ENCODE measurements at places on chromosomes 13 and 19. TPM values are rescaled to one million over a fixed set of nuclear protein-coding genes. Genes with fewer than 3 reads are reported as not detected.

DNA sequence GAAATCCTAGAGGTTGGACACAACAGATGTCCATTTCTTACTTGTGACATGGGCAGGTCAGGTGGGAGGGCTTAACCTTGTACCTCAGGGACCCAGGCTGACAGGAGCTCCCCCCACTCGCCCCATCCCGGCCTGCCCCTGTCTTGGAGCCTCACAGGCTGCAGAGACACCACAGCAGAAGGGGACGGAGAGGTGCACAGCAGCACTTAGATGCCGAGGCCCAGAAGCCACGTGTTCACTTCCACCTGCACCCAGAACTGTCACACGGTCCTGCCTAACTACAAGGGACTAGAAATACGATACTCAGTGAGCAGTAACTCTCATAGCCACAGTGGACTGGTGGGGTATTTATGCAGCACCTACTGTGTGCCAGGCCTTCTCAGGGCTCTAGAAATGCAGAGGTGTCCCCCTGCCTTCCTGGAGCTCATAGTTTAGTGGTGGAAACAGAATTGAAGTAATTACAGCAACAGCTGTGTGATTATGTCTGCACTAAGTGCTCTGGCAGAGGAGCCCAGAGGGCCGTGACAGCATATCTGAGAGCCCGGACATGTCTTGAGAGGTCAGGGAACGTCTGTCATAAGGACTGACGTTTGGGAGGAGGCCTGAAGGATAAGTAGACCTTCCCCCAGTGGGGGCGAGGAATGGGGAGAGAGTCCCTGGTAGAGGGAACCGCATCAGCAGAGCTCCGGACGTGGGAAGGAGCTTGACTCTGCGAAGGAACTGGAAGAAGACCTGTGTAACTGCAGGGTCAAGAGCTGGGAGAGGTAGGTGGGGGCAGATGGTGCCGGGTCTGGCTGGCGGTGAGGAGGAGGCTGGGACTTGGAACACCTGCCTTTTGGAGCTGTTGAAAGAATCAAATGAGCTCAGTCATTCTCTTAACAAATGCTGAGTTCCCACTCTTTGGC lies 130.0 kb downstream of the SIPA1L3 start:
- DNase-seq = no peak

DNA sequence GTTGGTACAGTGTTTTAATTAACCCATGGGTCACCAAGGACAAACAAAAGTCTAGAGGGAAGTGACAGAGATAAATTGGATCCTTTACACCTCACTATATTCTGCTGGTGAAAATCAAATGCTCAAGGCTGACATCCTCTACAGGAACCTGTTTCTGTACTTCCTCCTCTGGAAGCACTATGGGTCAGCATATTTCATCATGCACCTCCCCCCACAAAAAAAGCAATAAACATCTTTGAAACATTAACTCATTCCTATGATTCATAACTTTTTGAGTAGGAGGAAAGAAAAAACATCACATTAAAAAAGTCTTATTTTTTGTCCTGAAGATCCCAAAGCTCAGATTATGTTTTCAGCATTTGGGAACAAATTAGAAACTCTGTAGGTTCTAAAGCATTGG lies 588.3 kb upstream of the SGCG start:
- no peak for DNase-seq

DNA sequence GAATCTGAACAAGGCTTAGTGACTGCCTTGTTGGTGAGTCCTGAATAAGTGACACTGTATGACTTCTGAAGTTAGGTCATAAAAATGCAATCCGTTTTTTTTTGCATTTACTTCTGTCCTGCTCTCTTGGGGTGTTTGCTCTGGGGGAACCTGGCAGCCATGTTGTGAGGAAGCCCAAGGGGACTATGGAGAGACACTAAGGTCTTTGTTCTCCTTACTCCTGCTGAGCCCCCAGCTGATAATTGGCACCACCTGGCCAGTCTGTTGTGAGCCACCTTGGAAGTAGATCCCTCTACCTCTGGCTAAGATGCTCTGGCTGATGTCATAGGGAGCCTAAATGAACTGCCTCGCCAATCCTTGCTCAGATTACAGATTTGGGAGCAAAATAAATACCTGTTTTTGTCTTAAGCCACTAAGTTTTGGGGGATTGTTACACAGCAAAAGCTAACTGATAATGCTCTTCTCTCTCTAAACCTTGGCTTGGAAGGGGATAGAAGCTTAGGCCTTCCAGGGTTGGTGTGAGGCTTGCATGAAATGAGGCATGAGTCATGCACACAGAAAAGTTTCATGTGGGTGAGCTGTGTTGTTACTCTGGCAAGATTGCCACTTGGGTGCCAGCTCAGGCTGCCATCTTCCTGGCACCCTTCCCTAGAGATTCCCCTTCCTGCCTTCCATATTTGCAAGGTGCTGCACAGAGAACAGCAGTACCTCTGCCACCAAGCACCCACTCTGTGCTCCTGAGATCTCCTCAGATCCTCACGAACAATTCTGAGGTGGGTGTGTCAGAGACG lies 10.1 kb downstream of the TUBB4A start:
- no peak for DNase-seq

GRCh38 chr13:42328672-42329071 lies 56.7 kb downstream of the AKAP11 start:
- DNase-seq = no peak

Gene KLK10
- not detected for total RNA-seq

Gene C19orf38
- 3.5 TPM for total RNA-seq

Gene ELL
- total RNA-seq = 23.0 TPM
